NB4 (cell line): ENCODE measurements at places on chromosomes 4 and X.

DNA sequence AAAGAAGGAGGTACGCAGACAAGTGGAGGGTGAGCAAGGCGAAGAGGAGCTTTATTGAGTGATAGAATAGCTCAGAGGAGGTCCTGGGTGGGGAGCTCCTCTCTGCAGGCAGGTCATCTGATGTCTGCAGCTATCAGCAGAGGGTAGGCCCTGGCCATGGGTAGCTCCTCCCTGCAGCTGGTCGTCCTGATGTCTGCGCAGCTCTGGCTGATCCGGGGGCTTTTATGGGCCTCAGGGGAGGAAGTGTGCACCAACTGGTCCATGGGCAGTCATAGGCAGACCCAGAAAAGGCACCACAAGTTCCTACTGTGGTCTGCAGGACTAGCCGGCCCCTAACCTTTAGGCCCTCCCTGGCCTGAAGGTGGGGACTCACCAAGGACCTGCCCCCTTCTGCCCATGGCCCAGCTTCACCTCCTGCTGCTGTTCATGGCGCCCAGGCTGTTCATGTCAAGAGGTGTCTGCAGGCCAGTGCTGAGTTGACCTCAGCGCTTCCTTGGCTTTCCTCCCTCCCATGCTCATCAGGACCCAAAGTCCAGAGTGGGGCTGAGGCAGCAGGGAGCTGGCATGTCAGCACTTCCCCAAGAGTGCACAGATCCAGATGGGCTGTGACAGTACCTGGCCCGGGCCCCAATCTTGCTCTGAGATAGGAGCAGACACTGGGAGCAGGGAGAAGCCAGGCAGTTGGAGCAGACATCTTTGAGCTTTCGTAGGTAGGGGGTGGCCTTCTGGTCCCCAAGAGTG, 46.1 kb downstream of the ARAP2 start:
- peak; percentile 25 for DNase-seq

DNA sequence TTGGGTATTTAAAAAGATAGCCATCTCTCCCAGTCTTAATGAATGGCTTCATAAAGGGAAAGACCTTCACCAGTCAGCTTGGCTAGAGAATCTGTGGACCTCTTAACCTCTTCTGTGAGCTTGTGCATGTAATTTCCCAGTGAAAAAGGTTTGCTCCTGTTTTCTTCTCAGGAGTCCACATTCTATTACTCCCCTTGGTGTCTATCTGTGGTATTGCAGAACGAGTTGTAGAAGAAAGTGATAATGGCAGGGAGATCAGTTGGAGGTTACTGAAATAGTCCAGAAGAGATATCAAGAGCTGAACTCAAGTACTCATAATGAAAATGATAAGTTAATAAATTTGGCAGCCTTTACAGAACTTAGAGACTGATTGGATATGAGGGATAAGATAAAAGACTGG, 16.5 kb upstream of the VAMP7 start:
- peak; percentile 21 for DNase-seq

DNA sequence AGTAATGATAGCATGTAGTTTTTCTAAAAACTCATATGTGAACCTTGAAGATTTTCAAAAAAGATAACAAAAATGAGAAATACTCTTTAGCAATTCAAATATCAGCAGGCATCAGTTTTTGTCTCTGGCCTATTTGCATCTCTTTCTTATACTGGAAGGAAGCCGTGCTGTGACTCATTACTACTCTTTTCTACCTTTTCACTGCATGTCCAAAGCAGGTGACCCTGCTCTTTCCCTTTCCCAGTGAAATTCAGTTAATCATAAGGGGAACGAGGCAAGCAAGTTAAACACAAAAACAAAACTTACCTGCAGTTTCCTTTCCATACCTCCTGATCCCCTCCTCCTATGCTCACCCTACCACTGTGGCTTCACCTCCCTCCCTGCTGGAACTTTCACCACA, 9.3 kb downstream of the SPATA4 start:
- no peak for DNase-seq

DNA sequence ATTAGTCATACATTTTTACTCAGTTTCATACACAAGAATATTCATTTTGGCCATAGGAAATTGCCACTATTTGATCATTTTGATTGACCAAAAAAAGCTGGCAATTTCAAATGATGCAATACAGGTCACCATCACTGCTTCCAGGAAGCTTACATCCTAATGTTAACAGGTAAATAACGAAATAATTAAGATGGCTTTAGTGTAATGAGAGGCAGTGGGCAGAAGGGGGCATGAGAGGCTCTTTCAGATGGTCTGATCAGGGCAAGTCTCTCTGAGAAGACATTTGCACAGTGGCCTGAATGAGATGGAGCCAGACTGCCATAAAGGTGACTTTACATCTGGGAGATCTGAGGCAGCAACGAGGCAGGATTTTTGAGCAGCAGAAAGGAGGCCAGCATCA, 170.7 kb downstream of the SLIT2 start:
- DNase-seq, result peak; percentile 66

- no peak for DNase-seq
Measured at GRCh38 chr4:114318309-114318708, 280.3 kb upstream of the UGT8 start.

- no peak for DNase-seq
Measured at GRCh38 chr4:34709564-34709963, 1534.8 kb downstream of the ARAP2 start.

- DNase-seq, result no peak
Measured at GRCh38 chrX:97705936-97706335, 822.2 kb downstream of the RPA4 start.
